ENCODE measurements at places on chromosomes 11 and 22.

DNA sequence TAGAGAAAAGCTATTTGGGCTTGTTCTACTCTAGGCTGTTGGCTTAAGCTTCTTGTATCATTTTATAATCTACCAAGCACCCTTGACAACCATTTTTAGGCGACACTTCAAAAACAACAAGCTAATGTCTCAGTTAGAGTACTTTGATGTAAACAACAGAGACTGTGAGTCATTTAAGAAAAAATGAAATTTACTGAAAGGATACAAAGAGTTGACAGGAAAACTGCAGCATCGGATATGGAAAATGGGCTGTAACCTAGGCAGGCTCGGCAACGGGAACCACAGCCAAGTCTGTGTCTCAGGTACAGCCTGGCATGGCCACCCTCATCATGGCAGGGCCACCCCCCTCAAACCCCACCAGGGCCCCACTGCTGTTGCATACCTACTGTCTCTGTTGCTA, 4.4 kb upstream of the RNF169 start:
- no peak for DNase-seq

DNA sequence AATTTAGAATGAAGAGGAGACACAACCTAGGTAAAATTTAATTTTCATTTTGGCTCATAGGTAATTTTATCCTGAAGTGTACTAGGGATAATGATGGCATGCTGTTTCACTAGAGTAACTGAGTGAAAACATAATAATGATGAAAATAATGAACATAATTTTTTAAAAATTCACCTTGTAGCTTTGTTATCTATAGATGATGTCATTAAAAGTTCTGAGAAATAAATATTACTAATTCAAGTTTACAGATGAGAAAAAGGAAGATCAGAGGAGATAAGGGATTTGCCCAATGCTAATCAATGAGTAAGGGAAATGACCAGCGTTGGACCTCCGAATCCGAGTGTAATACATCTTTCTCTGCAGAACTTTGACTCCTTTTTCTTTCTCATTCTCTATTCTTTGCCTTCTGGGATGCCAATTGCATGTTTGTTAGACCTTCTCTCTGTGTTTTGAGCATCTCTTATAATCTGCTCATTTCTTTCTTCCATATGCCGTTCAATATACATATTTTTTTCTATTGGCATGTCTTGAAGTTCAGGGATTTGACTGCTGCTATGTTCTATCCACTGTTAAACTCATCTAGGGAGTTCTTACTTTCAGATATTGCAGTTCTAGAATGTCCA, 186.5 kb downstream of the SNX19 start:
- DNase-seq = no peak

DNA sequence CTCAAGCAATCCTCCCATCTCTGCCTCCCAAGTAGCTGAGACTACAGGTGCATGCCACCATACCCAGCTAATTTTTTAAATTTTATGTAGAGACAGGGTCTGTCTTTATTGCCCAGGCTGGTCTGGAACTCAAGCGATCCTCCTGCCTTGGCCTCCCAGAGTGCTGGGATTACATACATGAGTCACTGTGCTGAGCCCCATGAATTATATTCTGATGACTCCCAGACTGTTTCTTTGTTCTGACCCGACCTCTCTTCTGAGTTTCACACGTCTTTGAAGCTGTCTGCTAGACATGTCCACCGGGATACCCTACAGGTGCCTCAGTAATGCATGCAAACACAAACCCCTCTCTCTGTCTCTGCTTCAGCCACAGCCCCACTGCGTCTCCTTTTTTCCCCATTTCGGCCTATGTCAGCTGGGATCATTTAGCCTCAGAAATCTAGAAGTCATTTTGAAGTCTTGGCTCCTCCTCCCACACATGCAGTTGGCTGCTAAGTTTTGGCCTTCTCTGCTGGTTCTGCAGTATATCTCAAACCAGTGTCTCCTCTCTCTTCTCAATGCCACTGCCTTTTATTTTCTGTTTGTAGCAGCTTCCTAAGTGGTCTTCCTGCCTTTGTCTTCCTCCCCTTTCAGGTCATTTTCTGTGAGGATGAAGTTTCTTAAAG, 4.8 kb downstream of the VPS26B start:
- no peak for DNase-seq

GRCh38 chr11:134584706-134585445, 172.8 kb upstream of the B3GAT1 start:
- DNase-seq = no peak

- DNase-seq = no peak
Observed at GRCh38 chr11:5102246-5102645, 32.9 kb downstream of the OR52E1 start.

GRCh38 chr11:76236092-76236999, 30.0 kb upstream of the WNT11 start:
- peak; percentile 34 for DNase-seq

- DNase-seq = no peak
Observed at GRCh38 chr11:16833026-16833425, 94.6 kb downstream of the C11orf58 start.

DNA sequence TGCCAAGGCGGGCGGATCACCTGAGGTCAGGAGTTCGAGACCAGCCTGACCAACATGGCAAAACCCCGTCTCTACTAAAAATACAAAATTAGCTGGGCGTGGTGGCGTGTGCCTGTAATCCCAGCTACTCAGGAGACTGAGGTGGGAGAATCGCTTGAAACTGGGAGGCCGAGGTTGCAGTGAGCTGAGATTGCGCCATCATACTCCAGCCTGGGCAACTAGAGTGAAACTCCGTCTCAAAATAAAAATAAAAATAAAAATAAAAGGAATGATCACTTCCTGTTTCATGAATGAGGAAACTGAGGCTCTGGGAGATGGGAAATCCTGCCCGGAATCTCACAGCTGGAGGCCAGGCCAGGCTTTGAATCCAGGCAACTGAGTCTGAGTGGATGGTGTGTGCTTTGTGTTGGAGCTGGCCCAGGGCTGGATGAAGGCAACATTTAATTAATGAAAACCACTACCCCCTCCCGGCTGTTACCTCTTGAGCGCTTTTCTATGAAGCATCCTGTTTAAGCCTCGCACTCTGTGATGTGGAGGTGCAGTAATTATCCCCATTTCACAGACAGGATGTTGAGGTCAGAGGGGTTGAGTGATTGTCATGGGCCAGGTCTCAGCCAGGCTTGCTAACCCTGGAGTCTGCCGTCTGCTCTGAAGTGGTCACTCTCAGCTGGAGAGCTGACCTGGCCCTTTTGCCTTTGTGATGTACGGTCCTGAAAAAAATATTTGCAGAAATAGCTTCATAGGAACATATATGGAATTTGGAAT, 27.8 kb downstream of the LRP5 start:
- peak; percentile 53 for DNase-seq

- DNase-seq = no peak
Observed at GRCh38 chr11:111320728-111321568, 22.6 kb downstream of the POU2AF3 start.

DNA sequence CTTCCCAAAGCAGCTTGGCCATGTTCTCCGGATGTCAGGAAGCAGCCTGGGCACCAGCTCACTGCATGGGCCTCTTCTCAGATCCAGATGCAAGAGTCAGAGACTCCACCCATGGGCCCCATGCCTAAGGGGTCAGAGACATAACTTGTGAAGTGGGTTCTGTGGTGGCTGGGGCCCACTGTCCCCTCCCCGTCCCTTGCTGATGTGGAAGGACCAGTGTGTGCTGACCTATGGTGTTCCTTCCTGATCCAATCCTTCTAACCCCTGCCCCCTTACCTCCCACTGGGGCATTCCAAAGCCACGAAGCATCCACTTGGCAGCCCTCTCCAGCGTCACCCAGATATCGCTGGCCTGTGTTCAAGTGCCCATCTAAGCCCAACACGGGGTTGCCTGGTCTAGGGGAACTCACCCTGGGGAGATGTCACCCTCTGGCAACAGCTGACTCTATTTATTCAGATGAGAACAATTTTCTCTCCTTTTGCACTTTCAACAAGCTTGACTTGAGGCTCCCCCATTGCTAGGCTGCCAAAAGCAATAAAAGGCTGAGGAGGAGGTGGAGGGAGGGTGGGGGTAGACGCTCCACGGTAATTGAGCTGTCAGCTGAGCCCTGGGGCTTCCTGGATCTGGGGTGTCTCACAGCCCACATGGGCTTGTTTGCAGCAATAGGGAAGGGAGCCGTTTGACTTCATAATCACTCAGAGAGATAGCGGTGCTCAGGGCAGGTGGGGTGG, 158.5 kb downstream of the ADAMTS15 start:
- DNase-seq = no peak

DNA sequence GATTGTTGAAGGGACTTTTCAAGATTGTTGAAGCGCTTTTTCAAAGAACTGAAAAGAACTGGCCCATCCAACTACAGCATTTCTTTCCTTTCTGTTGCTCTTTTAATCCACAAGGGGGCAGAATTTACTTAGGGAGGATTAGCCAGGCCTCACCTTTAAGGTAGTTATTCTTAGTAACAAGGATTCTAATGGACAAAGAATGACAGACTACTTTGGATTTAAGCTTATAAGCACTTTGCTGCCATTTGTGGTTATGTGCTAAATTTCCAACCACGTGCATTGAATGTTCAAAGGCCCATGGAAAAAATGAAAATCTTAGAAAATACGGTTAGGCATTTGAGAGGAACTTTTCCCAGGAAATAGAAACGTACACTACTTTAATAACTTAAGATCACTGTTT, 49.5 kb upstream of the HSPA8 start:
- peak; percentile 64 for DNase-seq

- DNase-seq = no peak
Observed at GRCh38 chr11:110112457-110112856, 19.3 kb downstream of the ZC3H12C start.

- no peak for DNase-seq
Observed at GRCh38 chr11:8220261-8221045, 43.2 kb downstream of the LMO1 start.

GRCh38 chr11:46976182-46976854, 39.8 kb downstream of the CSTPP1 start:
- peak; percentile 39 for DNase-seq

GRCh38 chr11:46309814-46310259, 32.4 kb downstream of the CREB3L1 start:
- no peak for DNase-seq

DNA sequence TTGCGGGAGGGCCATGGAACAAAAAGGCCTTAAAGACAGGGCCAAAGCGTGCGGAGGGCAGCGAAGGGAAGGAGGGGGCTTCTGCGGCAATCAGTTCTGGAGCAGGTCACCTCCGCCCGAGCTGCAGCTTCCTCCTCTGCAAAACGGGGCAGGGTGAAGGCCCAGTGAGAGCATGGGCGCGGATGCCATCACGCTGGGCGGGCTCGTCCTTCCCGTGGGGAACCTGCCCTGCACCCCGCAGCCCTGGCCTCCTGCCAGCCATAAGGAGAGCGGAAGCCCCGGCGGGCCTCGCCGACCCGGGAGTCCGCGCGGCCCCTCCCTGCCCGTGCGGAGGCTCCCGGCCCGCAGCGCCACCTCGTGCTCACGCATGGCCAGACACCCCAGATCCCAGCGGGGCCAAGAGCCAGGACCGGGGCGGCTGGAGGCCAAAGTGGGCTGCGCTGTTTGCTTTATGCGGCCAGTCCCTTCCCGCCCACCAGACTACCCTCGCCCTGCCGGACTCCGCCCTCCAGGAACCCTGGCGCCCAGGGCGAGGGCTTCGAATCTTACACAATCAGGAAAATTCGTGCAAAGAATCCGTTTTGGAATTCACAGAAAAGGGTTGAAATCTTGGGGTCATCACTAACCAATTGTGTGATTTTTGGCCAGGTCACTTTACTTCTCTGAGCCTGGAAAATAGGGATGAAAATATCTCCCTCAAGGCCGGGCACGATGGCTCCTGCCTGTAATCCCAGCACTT, 16.1 kb downstream of the TSKU start:
- DNase-seq = peak; percentile 71

DNA sequence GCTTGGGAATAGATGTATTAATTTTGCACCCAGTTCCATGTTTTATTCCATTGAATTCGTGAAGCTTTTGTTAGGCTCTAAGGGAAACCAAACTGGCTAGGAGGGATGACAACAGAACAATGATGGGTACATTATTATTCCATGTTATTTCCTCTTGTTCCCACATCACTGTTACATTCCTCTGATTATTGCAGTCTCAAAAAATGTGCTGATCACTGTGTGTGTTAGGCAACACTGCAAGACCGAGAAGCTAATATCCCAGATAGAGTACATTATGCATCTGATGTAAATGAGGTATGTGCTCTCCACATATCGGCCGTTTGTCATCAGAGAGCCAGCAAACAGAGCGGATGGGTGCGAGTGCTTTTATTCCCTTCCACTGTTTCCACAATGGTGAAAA, 327.9 kb downstream of the SOX6 start:
- DNase-seq = no peak

GRCh38 chr11:34126959-34127848, 21.8 kb downstream of the NAT10 start:
- DNase-seq = no peak

- DNase-seq = no peak
Observed at GRCh38 chr11:47163193-47163592, 13.5 kb downstream of the ARFGAP2 start.

- DNase-seq = no peak
Observed at GRCh38 chr11:35583126-35583525, 35.1 kb upstream of the FJX1 start.

DNA sequence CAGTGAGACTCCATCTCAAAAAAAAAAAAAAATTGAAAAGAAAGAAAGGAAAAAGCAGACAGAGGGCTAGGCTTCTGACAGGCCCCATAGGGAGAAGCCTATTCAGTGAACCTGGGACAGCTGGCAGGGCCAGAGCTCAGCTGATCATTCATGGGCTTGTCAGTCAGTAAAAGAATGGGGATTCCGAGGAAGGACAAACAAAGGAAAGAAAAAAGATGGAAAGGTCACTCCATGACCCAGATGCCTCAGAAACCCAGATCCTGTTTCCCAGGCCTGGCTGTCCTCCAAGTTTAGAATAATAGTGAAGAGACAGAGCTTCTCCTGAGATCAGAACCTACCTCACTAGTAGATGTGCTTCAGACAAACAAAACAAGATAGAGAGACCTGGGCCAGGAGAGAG, 34.3 kb upstream of the ASPHD2 start:
- DNase-seq = no peak

Measured in activated CD4-positive, alpha-beta T cell treated with anti-CD3 and anti-CD28 coated beads, Interleukin-2, Interleukin-4, amounts not matched to agents 100 ng/mL and 50 ng/mL, durations not matched to agents 16 hours and 8 hours (primary cell).